ENCODE measurements at places on chromosomes 6 and 20. TPM values are rescaled to one million over a fixed set of nuclear protein-coding genes. Genes with fewer than 3 reads are reported as not detected.

Gene CPXM1
- not detected for polyA plus RNA-seq

DNA sequence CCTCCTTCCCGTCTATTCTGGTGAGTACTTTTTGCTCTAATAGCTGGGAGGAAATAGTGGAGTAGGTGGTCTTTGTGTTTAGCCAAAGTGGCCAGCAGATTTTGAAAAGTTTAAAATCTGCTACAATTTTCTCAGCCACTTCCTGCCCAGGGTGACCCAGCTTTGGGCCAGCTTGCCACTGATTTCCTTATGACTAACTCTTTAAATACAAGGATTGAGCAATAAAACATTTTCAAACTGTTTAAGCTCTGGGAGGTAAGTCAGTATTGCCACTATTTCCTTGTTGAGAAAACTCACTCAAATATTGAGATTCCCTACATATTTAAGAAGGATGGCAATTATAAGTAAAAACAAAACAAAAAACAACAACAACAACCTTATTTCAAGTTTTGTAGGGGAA, 54.5 kb downstream of the TRMT11 start:
- no peak overlapping the region for H3K4me3 ChIP-seq
- H3K27me3 ChIP-seq, result no peaks in the 10 kb centered on the region
- no peak overlapping the region for H3K27ac ChIP-seq
- H3K4me1 ChIP-seq, result no peaks in the 10 kb centered on the region
- H3K36me3 ChIP-seq, result peaks cover 35% of the 10 kb centered on the region

- peak overlapping the region; percentile 75 for H3K27ac ChIP-seq
- peaks cover 13% of the 10 kb centered on the region for H3K4me1 ChIP-seq
- no peaks in the 10 kb centered on the region for H3K36me3 ChIP-seq
- DNase-seq, result no peak
- H3K4me3 ChIP-seq, result no peak overlapping the region
Observed at GRCh38 chr20:45341939-45342854, 6.0 kb downstream of the SDC4 start.

DNA sequence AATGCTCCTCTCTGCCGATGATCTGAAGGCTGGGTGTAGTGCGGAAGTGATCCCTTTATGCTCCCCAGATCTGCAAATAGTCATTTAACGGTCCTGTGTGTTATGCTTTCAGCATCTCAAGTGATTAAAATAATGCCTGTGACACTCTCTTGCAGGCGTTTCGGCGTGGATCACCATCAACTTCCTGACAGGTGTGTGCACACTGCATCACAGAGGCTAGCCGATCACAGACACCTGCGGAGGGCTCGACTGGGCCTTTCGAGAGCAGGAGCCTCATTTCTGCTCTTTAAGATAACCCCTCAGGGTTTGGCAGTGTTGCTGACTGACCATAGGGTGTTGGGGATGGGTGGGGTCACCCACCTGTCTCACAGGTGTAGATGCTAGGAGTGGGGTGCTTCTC, 20.0 kb downstream of the ENTPD6 start:
- H3K36me3 ChIP-seq, result peaks cover 28% of the 10 kb centered on the region
- no peak overlapping the region for H3K4me3 ChIP-seq
- DNase-seq, result no peak
- no peak overlapping the region for H3K27ac ChIP-seq
- no peaks in the 10 kb centered on the region for H3K27me3 ChIP-seq
- no peaks in the 10 kb centered on the region for H3K4me1 ChIP-seq

- H3K27me3 ChIP-seq, result no peaks in the 10 kb centered on the region
- DNase-seq, result no peak
- no peaks in the 10 kb centered on the region for H3K36me3 ChIP-seq
- H3K4me1 ChIP-seq, result peaks cover 12% of the 10 kb centered on the region
- no peak overlapping the region for H3K4me3 ChIP-seq
- no peak overlapping the region for H3K27ac ChIP-seq
Observed at GRCh38 chr20:16287776-16288175, 285.5 kb downstream of the KIF16B start.

DNA sequence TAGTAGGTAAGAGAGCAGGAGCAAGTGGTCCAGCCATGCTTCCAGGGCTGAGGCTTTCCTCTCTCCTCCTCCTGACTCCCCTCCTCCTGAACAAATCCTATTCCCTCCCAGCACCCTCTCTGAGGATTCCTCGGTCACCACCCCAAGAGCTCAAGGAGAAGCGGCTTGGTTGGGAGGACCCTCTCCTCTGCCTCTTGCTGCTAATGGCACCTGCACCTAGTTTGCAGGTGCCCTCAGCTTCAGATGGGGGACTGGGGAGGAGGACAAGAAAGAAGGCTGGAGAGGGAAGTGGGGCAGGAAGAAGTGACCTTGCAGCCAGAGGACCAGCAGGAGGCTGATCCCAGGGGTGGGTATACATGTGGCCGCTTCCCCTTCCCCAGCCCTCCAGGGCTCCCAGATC, 17.5 kb downstream of the NCR2 start:
- no peak overlapping the region for H3K4me3 ChIP-seq
- DNase-seq, result no peak
- H3K4me1 ChIP-seq, result no peaks in the 10 kb centered on the region
- peaks cover 38% of the 10 kb centered on the region for H3K27me3 ChIP-seq
- H3K36me3 ChIP-seq, result no peaks in the 10 kb centered on the region

Gene PRDM1
- 2.9 TPM for polyA plus RNA-seq

Gene SYNDIG1
- polyA plus RNA-seq, result not detected
